Activated CD8-positive, alpha-beta memory T cell treated with anti-CD3 and anti-CD28 coated beads, Interleukin-2, amount 50 U/mL, for 48 hours (primary cell): ENCODE measurements at places on chromosomes 7 and 10.

DNA sequence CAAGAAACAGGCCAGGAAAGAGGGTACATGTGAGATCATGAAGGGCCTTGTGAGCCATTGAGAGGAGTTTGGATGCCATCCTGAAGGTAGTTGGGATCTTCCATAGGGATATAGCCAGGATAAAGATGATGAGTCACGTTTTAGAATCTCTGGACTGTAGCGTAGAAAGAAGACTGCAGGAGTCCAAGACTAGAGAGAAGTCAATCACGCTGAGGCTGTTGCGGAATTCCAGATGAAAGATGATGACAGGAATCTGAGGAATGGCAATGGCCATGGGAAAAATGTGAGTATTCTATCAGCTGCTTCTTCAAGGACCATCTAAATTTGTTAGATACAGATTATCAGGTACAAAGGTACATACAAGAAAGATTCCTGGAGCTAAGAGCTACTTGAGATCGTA, 711.3 kb downstream of the GRM8 start:
- DNase-seq = no peak

DNA sequence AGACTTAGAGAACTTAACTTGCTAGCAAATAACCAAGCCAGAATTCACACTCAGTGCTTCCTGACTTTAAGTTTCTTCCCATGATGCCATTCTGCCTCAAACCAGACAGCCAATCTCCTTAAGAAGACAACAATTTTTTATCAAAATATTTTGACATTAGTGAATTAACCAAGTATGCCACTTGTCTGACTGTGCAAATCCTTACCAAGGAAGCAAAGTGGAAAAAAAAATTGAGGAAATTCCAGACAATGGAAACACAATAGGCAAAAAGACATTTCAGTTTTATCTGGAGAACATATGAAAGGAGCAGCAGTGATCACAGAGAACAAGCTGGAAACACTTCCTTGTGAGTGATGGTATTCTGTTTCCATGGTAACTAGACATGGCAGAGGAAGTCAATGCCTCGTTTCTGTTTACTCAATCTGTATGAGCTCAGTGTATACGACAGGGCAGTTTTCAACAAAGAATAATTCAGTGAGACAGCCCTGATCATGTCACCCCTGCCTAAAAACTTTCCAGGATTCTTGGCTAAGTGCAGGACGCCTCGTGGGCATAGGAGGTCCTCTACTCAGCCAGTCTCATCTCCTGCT, 114.2 kb downstream of the DYNC1I1 start:
- no peak for DNase-seq

GRCh38 chr10:69730251-69731156, 71.2 kb upstream of the COL13A1 start:
- DNase-seq = no peak

DNA sequence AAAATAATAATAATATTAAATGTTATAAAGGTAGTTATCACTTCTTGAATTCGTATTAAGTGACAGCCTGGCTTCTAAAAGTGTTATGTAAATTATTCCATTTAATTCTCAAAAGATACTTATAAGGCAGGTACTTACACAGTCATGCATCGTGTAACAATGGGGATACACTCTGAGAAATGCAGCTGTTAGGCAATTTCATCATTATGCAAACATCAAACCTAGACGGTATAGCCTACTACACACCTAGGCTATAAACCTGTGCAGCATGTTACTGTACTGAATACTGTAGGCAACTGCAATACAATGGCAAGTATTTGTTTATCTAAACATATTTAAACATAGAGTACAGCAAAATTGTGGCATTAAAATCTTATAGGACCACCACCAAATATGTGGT, 1.5 kb downstream of the IFIT1 start:
- DNase-seq = no peak

DNA sequence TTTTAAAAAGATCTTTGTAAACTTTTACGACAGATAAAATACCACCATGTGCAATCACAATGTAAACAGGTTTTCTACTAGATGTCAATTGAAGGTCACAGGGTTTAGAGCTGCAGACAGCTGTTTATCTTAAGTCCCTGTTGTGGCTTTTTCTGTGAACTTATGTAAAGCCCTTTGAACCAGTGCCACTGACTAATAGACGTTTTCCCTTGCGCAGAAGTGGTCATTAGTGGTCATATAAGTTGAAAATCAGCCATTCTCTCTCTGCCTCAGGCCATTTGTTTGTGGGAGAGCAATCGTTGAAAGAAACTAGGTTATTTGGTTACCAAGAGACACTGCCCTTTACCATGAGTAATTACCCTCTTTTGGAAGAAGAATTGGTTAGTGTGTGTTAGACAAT, 23.9 kb downstream of the CACNB2 start:
- DNase-seq = no peak

- DNase-seq = no peak
Measured at GRCh38 chr10:11488126-11488525, 123.3 kb downstream of the USP6NL start.

DNA sequence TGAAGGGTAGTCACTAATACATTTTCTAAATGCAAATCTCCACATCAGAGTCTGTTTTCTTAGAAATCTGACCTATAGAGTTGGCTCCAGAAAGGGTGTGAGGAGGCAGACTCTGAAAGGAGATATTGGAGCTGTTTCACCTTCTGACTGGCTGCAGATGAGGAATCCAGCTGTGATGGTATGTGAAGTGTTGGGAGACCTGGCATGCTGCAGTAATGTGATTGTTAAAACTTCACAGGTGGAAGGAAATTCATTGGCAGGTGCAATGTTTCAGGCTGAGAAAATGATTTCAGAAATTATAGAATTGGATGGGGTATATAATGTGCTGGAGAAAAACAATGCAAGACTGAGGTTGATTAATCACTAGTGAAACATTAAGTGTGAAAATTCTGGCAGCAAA, 1134.0 kb upstream of the LRRN3 start:
- DNase-seq = no peak

DNA sequence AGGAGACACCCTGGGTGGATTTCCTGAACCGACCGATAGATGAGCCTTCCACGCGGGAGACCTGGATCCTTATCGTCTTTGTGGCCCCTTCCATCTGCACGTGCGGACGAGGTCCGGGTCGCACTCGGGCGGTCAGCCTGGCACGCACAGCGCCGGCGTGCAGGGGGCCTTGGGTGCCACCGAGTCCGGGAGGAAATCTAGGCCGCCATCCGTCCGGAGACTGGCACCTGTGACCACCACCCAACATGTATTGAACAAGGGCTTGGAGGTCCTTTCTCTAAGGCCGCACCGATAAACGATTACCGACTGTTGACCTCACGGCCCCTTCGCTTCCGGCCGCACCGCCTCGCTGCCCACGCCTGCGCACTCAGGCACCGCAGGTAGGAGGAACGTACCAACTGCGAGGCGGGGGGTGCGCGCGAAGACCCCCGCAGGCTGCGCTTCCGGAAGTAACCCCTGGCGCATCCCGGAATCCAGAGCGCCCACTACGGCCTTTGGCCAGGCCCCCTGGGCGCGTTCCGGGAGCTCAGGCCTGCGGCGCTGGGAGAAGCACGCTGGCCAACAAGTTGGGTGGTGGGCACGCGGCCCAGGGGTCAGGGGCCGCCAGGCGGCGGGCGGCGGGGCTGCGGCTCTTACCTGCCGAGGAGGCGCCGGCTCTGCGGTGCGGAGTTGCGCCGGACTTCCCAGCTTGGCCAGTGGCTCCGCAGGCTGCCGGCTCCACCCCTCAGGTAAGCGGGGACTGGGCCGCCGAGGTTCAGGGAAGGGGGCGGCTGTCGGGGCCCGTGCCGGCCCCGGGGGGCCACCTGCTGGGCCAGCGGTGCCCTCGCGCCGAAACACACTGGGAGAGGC, at the start of the genes ACTR3C and LRRC61:
TSS of gene ACTR3C (minus strand) at position 713 of the 849 bp plus-strand sequence. CDS start 28,249 bp downstream, outside the sequence.
TSS of gene LRRC61 (plus strand) at position 523 of the 849 bp plus-strand sequence. CDS start 13,507 bp downstream, outside the sequence.
- DNase-seq = peak; percentile 86

- DNase-seq = no peak
Measured at GRCh38 chr10:61338146-61338545, 115.0 kb downstream of the TMEM26 start.

DNA sequence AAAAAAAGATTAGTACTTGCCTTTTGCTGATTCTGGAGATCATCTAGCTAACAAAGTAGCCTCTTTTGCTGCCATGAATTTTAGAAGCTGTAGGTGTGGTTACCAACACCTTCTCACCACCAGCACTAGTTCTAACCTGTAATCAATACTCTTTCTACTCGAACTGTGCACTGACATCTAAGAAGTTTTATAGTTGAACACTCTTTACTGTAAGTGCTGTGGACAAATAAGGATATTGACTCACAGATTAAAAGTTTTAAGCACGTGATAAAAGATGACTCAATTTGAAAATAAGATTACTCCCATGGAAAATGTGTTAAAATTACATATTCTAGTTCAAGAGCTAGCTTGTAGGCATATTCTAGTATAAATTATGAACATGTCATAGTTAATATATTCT, 89.9 kb downstream of the REEP3 start:
- no peak for DNase-seq

GRCh38 chr10:74898201-74898976, 72.0 kb downstream of the KAT6B start:
- no peak for DNase-seq

DNA sequence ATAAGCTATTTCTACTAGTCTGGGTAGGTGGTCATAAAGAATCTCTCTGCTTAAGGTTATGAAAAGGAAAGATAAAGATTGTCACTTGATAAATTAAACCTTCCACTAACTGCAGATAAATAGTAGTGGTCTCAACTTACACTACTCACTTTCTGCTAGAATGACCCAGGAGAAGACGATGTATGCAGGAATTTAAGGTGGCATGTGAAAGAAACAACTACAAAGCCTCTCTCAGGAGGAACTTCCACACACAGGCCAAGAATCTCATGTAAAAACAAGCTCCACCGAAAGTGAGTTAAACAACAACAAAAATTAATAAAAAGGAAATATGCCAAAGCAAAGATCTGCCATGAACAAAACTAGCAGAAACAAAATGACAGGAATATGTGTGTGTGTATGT, 165.4 kb downstream of the CDC14C start:
- DNase-seq = no peak

GRCh38 chr7:94324380-94325121, 70.1 kb upstream of the COL1A2 start:
- DNase-seq = no peak

GRCh38 chr10:85741626-85742300, 624.8 kb downstream of the GRID1 start:
- DNase-seq = no peak

GRCh38 chr7:101739775-101740398, 77.5 kb upstream of the CUX1 start:
- DNase-seq = no peak

DNA sequence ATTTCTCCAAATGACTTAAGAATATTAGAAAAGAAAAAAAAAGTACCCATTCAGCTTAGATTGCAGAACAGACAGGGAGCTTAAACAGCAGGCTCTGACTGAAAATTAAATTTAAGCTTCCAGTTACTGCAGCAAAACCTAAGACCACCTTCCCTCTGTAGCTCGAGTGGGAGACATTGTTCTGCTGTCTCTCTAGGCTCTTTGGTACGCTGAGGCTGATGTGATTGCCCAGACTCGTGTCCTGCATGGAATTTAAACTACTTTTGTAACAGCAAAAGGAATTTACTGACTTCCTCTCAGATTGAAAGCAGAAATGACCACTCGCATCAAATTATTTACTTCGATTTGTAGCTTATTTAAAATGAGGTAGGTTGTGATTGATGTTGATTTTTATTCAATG, 124.6 kb downstream of the LRRTM3 start:
- no peak for DNase-seq

DNA sequence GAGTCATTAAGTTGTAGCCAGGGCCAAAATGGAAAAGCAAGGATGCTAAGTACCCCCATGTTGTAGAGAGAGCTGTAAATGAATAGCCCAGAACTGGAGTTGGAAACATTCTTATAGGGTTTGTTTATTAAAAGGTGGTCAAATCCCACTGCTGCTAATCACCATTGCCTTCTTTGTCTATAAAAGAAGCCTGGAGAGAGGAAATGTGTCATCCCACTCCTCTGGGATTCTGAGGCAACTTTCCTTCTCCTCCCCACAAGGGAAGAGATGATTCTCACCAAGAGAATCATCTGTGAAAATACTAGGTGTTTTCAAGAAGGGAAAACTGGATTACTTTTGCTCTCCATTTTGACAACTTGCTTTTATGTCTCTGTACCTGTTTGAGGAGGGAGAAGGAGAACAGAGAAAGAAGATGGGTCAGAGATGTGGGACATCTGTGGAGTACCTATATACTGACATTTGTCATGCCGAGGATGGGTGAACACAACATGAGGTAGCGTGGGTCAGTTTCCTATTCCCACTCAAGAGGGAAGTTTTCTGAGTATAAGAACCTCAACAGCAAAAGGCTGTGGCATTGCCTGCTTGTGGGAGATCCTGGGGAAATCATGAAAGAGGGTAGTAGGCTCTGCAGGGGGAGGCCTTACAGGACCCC, 262.2 kb downstream of the KIF20B start:
- no peak for DNase-seq

DNA sequence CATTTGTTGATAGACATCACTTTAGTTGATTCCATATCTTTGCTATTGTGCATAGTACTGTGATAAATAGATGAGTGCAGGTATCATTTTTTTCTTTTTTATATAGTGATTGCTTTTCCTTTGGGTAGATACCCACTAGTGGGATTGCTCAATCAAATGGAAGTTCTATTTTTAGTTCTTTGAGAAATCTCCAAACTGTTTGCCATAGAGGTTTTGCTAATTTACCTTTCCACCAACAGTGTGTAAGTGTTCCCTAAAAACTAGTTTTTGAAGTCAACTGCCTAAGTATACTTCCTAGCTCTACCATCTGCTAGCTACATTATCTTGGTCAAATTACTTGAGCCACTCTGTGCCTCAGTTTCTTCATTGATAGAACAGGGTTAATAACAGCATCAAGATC, 31.5 kb upstream of the RSBN1L start:
- no peak for DNase-seq

- DNase-seq = peak; percentile 100
Measured at GRCh38 chr7:98106647-98107312, at the start of gene LMTK2. Gene LMTK2 (plus strand): TSS chr7:98106862. CDS start chr7:98107178, 316 bp downstream.

GRCh38 chr7:73891178-73891885, 30.4 kb downstream of the TMEM270 start:
- no peak for DNase-seq

GRCh38 chr7:144584726-144585125, 181.2 kb upstream of the NOBOX start:
- no peak for DNase-seq

GRCh38 chr10:130188195-130189175, 52.3 kb downstream of the GLRX3 start:
- DNase-seq = no peak

DNA sequence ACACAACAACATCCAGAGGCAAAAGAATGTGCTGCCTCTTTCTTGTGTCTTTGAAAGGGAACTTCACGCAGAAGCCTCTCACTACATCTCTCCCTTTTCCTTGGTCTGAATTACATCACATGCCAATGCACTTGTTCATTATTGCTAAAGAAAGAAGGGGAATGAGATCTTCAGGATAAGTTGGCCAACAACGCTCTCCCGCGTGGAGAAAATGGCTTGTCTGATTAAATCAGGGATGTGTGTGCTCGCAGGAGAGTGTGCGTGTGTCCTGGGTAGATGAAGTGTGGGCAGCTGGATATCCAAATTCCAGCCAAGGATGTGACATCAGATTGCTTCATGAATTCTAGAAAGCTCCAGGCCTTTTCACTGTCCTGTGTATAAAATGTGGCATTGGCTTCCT, 541.6 kb upstream of the FZD8 start:
- DNase-seq = no peak

- DNase-seq = no peak
Measured at GRCh38 chr7:27788437-27788836, 48.5 kb downstream of the TAX1BP1 start.
